ENCODE measurements at places on chromosomes 1 and 21.

GRCh38 chr1:157671895-157672294, 28.7 kb downstream of the FCRL3 start:
- no peak for DNase-seq

GRCh38 chr1:3312310-3312897, 142.1 kb upstream of the ARHGEF16 start:
- DNase-seq: no peak

DNA sequence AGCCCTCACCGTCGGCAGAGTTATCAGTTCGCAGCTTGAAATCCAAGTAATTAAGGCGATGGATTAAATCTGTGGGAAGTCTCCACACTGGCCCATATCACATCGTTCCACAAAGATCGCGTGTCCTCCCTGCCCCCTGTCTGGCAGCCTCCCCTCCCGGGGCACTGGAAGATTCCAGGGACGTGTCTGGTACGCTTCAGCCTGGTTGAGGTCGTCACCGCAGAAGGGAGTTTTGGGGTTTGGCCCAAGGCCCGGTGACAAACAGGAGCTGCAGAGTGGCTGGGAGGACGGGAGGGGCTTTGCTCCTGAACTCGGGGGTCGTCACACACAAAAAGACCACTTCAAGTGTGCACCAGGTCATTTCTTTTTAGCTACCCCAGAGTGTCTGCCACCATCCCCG, 51.1 kb downstream of the PRDM16 start:
- no peak for DNase-seq

DNA sequence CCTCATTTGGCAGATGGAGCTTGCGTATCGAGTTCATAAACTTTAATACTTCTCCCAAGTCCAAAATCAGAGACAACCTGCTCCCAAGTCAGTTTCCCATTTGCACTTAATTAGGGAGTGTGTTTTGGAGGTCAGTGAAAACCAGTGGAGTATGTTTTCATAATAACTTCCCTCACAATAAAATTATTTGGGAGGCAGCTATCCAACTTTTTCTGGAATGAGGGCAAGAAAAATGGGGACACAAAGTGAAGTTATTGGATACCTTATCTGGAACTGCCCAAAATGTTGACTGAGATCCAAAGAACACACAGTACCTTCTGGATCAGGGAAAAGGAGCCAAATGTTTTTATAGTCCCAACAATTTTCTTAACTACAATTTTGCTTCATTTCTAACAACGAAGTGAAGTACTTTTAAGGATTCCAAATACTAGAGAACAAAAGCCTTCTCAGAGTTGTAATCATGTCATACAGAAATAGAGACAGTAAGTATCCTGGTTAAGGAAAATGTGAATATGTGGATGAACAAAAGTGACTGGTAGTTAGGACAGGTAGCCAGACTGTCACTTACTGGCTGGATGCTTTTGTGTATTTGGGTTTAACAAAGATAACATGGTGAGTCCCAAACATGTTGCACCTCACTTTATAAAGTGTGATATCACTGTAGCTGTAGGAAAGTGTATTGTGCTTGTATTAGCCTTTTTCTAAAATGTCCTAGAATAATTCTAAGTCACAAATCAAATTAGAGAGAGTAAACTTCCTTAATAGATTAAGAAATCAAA, 325.0 kb downstream of the HLX start:
- DNase-seq: no peak

GRCh38 chr1:88890791-88891317, 513 bp downstream of the GTF2B start:
- DNase-seq: no peak

- no peak for DNase-seq
Observed at GRCh38 chr1:197559655-197560054, 215.6 kb downstream of the DENND1B start.

DNA sequence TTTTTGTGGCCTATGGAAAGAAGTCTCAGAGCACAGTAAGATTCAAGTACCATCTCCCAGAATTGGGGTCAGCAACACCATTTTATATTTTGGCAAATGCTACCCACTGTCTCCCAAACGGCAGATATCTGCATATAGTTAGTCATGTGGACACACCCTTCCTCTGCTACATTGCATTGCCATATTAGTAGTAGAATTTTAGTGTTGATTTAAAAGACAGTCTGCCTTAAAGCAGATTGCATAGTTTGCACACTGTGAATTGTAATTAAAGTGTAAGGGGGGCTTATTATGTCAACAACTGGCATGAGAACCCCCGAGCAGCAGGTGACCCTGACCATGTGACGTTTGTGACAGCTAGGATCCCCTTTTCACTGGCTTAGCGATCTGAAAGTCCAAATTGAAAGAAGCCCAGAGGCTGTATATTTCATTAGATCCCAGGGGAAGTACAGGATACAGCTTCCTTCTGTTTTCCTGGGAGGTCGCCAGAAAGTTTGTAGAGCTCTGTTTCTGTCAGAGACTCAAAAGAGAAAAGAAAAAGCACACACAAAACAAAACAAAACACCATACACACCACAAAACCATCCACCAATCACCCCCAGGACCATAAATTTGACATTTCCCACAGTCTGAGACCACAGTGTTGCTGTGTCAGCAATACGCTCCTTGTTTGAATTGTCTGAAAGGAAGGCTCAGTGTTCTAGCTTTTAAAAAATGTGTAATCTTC, 172.4 kb downstream of the NFIA start:
- no peak for DNase-seq

GRCh38 chr21:33802481-33802880, 113.1 kb downstream of the ATP5PO start:
- no peak for DNase-seq

GRCh38 chr1:8911416-8912309, 33.2 kb upstream of the ENO1 start:
- no peak for DNase-seq

DNA sequence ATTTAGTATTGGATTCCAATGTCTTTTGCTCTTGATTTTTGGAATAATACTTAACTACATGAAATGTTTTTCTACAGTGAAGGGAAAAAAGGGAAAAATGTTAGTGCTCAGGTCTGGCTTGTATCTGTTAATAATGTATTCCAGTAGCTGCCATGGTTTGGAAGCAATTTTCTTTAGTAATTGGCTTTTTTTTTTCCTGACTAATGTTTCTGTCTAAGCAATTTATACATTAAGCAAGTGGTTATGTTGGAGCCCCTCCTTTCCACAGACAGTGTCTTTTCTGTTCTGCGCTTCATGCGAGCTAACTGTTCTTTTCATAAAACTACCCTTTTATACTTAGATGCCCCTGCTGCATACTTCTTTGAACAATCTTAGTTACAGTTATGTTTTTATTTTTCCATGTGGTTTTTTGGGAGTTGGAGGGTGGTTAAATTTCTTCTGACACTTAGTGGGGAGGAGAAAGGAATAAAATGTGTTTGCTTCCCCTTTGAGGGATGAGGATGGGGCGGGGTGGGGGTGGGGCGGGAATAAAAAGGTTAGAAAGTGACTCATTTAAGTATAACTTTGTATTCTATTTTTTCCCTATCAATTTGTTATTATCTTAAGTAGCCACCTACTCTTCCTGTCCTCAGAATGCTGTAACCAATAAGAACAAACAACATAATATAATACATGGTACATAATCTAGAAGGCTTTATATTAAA, 83.1 kb downstream of the CLIC4 start:
- no peak for DNase-seq

GRCh38 chr1:169452921-169453320, 25.6 kb upstream of the CCDC181 start:
- no peak for DNase-seq

- no peak for DNase-seq
Observed at GRCh38 chr1:54986025-54986424, 5.6 kb downstream of the TMEM61 start.

DNA sequence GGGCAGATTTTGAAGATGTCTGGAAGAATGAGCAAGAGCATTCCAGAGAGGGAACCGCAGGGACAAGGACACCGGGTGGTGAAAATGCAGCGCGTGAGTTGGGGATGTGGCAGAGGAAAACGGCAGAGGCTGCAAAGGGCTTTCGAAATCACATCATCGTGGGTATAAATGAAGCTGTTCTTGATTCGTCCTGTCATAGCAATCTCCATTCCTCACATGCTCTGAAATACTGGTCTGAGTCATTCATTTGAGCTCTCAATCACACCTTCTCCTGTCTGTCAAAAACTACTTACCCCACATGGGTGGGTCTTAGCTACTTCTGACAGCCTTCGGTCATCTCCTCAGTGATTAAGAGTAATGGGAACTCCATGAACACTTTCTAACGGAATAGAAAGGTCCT, 81.5 kb downstream of the ERG start:
- DNase-seq: no peak

- DNase-seq: no peak
Observed at GRCh38 chr1:60345621-60346020, 272.1 kb upstream of the C1orf87 start.

- DNase-seq: no peak
Observed at GRCh38 chr1:46623743-46624644, 7.4 kb upstream of the MOB3C start.

Data from activated T-cell treated with anti-CD3 and anti-CD28 coated beads for 1 hour (primary cell).